Mucosa of gallbladder (tissue), 1 donor: ENCODE measurements at places on chromosomes 16 and 17.

DNA sequence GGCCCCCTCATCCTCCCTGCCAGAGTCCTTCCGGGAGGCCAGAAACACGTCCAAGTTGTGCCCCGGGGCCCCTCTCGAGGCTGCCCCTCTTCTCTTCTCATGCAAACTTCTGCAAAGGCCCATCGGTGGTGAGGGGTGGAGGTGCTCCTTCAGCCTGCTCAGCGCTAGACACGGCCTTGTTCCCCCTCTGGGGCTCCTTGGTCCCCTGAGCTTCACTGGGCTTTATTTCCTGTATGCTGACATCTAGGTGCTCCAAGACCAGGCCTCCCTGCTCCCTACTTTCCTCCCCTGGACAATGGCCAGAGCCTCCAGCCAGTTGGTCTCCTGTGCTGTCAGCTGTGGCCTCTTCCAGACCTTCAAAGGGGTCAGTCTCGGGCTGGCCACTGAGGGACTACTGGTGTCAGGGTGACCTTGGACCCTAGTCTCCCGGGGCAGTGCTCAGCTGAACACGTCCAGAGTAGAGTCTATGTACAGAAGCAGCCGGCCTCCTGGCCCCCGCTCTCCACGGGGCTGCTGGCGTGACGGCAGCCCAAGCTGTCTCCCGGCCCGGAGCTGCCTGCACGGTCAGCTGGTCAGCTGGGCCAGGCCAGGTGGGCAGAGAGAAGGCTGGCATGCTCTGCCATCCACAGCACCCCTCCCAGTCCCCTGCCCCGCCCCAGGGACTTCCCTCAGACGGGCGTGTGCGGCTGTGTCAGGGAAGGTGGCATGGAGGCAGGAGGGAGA is 1.7 kb upstream of the PRR35 start:
- no peak for DNase-seq

GRCh38 chr17:46777943-46778915 is 40.3 kb downstream of the WNT3 start:
- DNase-seq = no peak

DNA sequence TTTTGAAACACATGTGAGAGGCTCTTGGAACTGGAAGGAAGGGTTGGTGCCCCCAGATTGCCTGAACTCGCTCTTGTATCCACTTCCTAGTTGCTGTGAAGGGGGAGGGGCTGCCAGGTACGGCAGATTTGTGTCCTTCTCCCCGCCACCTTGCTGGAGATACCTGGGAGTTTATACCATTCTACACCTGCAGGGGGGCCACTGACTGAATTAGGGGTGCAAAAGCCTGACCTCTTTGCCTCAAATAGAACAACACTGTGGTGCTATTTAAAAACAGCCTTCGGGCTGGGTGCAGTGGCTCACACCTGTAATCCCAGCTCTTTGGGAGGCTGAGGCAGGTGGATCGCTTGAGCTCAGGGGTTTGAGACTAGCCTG is 35.1 kb upstream of the IL34 start:
- DNase-seq = no peak

DNA sequence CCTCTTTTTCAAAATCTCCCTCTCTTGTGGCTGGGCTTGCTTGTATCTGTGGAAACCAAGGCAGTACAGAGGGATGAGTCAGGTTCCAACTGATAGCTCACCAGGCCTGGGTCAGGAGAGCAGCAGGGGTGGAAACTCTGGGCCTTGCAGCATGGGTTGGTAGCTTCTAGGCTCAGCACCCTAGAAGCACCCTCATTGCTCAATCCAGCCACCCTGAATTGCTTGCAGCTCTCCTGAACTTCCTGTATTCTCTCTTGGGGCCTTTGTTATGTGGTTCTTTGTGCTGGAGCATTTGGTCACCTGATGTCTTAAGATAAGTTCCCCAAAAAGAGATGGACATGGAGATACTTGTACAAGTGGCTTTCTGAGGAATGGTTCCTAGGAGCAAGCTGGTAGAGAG is 169.4 kb downstream of the IRX5 start:
- no peak for DNase-seq

GRCh38 chr17:61827649-61828395 is 35.5 kb downstream of the BRIP1 start:
- no peak for DNase-seq

DNA sequence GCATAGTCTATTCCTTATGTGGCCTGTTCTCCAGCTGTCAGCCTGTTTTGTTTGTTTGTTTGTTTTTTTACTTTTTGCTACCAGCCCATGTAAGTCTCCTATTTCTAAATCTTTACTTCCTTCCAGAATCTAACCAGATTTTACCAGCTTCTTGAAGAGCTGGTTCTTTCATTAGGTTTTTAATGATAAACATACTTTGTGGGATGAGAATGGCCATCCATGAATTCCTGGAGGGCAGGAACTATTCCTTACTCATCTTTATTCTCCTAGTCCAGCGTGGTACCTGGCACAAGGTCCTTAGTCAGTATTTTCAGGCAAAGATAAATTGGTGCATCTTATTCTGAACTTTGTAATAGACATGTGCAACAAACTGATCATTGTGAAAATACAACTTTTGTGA is 17.3 kb downstream of the RSPRY1 start:
- DNase-seq = no peak
